Upper lobe of right lung (tissue), 1 donor: ENCODE measurements at places on chromosomes 1 and 21.

DNA sequence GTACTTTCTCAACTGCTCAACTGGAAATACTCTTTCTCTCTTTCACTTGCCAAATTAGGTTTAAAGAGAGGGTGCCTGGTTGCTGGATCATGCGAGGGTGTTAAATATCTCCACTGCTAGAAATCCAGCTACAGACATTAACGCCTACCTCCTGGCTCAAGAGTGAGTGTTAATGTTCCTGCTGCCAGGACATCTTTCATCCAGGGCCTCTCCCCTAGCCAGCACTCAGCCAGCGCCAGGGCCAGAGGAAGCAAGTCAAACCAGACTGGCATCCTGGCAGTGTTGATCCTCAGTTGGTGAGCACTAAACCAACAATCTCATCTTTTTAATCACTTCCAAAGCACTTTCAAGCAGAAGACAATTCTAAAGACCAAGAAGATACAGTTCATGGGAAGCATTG, 92.9 kb upstream of the BARHL2 start:
- DNase-seq = no peak

- DNase-seq = no peak
These were observed 231.8 kb upstream of the IRF2BP2 start for GRCh38 chr1:234841710-234842231.

- no peak for DNase-seq
These were observed 255.4 kb upstream of the PLXNA2 start for GRCh38 chr1:208499601-208500000.

GRCh38 chr1:79304131-79304530, 297.6 kb upstream of the ADGRL4 start:
- no peak for DNase-seq
